ENCODE measurements at places on chromosomes 6 and 20.

DNA sequence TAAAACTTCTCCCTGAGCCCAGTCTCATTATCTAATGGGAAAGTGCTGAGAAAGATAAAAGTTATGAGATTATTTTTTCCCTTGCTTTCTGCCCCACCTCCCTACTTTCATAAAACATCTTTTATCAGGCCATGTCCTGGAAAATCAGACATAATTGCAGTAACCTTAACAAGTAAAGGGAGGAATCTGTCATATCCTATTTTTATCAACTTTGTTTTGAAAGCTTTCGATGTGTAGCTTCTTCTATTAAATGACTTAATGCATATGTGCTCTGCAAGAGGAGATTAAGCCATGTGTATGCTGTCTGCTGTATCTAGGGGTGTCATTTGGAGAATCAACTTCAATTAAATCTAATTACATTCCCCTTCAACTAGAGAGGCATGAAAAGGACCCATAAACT lies 408.9 kb downstream of the CBLN4 start:
- no peak for DNase-seq

GRCh38 chr6:144285548-144285797 lies 338 bp downstream of the UTRN start:
- no peak for DNase-seq

GRCh38 chr20:45998337-45998736 lies 10.4 kb upstream of the MMP9 start:
- no peak for DNase-seq

- no peak for DNase-seq
Measured at GRCh38 chr20:25061103-25061799, 3.3 kb upstream of the ACSS1 start.

DNA sequence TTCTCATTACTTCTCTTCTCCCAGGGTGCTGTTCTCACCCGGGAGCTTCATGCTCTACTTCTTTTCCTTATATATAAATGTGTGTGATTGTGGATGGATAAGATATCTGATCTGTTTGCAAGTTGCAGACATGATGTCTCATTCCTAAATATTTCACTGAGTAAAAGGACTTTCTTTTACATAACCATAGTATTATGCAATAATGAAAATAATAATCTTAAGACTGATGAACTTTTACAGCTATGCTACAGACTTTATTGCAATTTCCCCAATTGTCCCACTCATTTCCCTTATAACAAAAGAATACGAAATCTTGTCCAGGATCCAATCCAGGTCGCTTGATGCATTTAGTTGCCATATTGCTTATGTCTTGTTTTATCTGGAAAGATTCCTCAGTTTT lies 284.5 kb upstream of the JAG1 start:
- no peak for DNase-seq

All from LHCN-M2 (cell line).